HTR-8/SVneo (cell line): ENCODE measurements at places on chromosomes 5 and 9.

DNA sequence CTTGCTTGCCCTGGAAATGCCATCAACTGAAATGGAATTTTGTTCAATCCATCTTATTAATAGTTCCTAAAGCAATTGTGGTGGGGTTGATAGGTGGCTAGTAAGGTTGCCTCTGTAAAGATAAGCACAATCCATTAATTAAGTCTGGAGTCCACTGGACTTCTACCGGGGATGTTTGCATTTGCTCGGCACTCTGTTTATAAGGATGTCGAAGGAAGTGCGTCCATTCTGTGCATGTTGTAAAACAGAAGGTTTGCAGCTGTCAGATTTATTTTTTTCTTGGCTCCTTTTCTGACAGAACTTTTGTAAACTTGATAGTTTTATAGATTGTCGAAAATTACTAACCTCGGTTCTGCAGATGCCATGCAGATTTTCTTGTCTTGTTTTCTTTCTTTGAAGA lies 12.8 kb upstream of the TNFAIP8 start:
- DNase-seq, result no peak

- DNase-seq, result no peak
Observed at GRCh38 chr5:4225741-4226140, 630.1 kb downstream of the IRX1 start.

DNA sequence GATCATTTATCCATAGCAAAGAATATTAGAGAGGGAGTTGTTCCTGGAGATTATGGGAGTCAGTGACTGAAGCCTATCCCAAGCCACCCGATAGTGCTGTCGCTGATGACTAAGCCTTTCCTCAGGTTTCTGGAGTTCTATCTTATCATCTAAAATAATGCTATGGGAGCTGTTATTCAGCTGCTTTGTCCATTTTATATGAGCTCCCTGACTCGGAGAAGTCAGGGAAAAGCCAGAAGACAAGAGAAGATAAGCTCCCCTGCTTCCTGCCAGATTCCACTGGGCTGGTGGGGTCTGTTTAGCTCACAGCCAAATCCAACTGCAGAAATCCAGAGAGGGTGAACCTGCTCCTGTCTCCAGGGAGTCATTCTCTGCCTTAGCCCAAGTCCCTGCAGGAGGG lies 148.2 kb downstream of the DROSHA start:
- DNase-seq, result peak; percentile 56

GRCh38 chr9:109743696-109744095 lies 36.3 kb upstream of the PALM2AKAP2 start:
- DNase-seq, result no peak

- DNase-seq, result no peak
Observed at GRCh38 chr5:97400537-97400936, 217.5 kb upstream of the RIOK2 start.

- no peak for DNase-seq
Observed at GRCh38 chr5:14131855-14132503, 11.2 kb upstream of the TRIO start.

GRCh38 chr5:156402387-156402921 lies 75.5 kb downstream of the SGCD start:
- DNase-seq, result no peak

DNA sequence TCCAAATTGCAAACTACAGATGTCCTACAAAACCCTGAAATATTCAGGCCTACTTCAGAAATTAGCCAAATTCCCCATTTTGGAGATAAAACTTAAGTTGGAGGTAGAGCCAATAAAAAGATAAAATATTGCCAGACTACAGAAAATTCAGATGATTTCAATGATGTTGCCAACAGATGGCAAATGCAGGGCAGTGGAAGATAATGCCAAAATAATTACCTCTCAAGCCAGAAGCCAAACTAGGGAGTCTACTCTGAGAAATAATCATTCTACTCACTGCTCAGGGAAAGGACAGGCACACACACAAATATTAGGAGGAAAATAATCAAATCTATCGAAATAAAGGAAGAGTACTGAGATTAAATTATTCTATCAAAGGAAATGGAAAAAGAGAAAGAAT lies 347.5 kb upstream of the CCNG1 start:
- DNase-seq, result no peak

DNA sequence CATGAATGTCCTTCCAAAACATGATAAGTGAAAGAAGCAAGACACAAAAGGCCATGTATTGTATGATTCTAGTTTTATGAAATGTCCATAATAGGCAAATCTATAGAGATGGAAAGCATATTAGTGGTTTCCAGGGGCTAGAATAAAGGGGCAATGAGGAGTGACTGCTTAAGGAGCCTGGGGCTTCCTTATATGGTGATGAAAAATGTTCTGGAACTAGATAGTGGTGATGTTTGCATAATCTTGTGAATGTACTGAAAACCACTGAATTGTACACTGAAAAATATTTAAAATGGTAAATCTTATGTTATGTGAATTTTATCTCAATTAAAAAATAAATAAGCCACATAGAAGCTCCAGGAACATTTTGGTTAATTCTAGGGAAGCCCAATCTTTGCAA lies 144.4 kb upstream of the ANKRD55 start:
- DNase-seq, result no peak

DNA sequence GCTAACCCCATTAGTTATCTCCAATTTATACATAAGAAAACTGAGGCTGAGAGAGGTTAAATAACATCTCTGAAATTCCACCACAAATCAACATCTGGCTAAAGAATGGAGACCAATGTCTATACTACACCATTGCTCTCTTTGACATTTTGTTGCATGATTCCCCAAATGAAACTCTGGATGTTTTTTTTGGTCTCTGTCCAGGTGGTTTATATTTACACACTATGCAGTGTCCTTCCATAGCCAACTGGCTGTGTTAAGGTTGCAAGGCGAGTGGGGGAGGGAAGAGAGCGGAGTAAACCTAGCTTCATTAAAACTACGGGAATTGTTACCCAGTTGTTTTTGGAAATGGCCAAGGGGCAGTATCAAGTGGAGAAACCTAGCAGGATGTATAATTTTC lies 67.2 kb downstream of the KIF4B start:
- DNase-seq, result no peak

DNA sequence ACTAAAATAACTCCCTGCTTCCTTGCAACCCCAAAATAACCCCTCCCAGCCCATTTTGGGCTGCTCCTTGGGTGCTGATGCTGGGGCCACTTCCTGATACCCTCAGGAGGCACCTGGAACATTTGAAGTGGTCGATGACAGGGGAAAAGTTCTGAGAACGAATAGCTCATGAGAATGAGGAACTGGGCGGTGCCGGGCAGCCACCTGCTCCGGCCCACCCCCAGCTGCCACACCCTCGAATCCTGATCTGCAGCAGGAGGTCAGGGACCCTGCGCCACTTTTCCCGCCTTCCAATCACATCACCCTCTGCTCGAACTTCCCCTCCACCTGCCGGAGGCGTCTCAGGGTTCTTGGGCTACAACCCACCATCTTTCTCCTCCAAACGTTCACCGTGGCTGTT lies 19.7 kb downstream of the HRH2 start:
- no peak for DNase-seq

DNA sequence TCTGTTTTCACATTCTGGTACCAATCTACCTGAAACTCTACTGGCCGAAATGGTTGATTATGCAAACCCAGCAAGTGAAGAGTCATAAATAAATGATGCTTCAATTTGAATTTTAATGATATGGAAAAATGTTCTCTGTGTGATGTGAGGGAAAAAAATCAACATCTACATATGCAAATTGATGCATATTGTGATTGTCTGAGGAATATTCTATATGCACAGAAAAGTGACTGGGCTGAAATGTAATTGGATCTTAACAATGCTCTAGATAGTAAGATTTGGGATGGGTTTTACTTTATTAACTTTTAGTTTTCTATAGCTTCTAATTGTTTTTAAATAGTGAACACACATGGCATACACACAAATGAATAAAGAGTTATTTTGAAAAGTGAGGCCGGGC lies 25.0 kb upstream of the SLC9A3 start:
- no peak for DNase-seq

GRCh38 chr5:84255315-84255714 lies 129.4 kb downstream of the EDIL3 start:
- DNase-seq, result no peak

DNA sequence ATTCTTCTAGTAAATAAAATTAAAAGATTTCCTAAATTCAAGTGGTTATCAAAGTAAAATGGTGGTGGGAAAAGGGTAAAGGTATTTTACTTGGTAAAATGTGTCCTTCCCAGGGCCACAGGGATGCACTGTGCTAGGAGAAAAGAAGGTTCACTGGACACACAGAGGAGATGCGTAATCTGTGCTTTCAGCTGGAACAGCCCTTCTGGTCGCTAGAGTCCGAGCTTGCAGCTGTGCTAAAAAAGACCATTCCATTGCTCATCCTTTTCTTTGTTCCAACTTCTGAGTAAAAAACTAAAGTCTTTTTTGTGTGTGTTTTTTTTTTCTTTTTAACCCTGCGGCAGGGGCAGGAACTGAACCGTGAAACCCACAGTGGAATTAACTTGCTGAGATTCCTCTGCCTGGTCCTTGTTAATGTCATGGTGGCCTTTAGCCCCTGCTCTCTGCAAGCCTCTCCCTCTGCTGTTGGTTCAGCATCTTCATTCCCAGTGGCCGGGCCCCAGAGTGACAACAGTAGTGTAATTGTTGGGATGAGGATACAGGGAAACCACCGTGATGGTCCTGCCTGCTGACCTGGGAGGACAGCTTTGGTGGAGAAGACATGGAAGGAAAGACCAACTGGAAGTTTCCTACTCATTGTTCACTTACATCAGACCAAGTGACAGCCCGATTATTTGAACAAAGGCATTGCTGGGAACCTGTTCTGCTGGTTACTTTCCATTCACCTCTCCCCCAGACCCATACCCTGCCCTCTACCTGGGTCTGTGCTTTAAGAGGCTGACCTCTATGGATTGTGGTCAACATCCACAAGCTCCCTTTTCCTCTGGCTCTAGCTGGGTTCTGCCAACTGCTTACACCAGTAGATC lies 31.9 kb upstream of the FSTL4 start:
- DNase-seq, result no peak

DNA sequence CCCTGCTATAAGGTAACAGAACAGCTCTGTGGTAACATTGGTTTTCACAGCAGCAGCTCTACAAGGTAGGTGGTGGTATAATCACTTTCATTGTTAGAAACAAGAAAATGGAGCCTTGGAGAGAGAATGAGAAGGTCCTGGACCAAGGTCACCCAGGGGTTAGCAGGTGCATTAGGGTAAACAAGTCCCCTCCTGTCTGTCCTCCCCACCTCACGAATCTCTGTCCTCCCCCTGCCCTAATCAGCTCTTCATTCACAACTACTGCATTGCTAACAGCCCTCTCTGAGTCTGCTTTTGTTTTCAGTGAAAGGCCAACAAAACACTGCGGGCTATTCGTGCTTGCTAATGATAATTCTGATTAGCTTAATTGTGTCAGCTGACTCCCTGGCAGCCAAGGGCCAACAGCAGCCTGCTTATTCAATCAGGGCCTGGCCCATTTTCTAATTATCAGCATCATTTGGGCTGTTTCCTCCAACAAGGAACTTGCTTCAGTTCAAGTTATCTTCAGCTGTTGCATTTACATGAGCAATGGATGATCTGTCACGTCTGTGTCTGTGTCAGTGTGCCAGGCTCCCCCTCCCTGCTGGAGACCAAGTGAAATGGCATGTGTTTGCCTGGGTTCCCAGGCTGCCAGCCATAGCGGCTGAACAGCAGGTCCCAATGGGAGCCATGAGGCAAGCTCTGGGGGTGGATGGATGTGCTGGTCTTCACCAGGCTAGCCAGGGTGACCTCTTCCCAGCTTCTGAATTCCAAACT lies 56.7 kb upstream of the EQTN start:
- DNase-seq, result no peak

DNA sequence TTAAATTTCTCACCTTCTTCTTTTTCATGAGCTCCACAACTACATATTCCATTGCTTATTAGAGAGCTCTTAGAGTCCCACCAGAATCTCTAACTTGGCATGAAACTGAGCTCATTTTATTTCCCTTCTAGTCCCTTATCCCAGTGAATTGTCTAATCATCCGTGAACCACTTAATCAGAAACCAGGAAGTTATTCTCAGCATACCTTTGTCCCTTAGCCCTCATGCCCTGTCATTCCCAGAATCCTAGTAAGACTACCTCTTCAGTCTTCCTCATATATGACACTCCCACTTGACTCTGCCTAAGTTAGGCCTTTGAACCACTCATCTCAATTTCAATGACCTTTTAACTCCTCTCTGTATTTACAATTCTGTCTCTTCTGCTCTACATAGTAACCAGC lies 93.0 kb upstream of the PAPPA start:
- DNase-seq, result no peak

GRCh38 chr9:120612218-120612617 lies 32.3 kb upstream of the CDK5RAP2 start:
- no peak for DNase-seq

DNA sequence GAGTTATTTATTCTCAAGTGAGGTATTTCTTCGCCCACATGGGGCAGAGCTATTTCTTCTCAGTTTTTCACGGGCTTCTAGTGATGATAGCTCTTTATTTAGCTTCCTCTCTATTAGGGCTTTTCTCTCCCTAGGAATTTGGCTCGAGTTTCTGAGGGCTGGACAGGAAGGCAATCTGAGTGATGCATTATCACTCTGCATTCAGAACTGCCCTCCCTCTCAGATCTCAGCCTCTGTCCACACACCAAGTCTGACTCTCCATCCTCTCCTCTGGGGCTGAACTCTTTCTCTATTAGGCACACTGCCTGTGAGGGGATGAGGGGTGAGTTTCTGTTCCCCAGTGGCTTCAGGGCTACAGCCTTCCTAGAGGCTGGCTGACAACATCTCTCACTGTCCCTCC lies 14.9 kb upstream of the SCAMP1 start:
- DNase-seq, result no peak

GRCh38 chr9:120299785-120300184 lies 280.2 kb downstream of the CDK5RAP2 start:
- DNase-seq, result no peak
